ENCODE measurements at places on chromosomes 4 and X. TPM values are rescaled to one million over a fixed set of nuclear protein-coding genes. Genes with fewer than 3 reads are reported as not detected.

Gene ADH6
- total RNA-seq: not detected

Gene MAPK10
- total RNA-seq: 46.2 TPM

Gene FOXR2
- not detected for total RNA-seq

Gene STOX2
- total RNA-seq: 11.2 TPM

Gene VBP1
- 29.8 TPM for total RNA-seq

Gene SPIN4
- total RNA-seq: 3.0 TPM

GRCh38 chr4:154208424-154208823, 283.2 kb downstream of the DCHS2 start:
- no peak for DNase-seq

- no peak for DNase-seq
Measured at GRCh38 chr4:125392694-125393093, 77.9 kb downstream of the FAT4 start.

DNA sequence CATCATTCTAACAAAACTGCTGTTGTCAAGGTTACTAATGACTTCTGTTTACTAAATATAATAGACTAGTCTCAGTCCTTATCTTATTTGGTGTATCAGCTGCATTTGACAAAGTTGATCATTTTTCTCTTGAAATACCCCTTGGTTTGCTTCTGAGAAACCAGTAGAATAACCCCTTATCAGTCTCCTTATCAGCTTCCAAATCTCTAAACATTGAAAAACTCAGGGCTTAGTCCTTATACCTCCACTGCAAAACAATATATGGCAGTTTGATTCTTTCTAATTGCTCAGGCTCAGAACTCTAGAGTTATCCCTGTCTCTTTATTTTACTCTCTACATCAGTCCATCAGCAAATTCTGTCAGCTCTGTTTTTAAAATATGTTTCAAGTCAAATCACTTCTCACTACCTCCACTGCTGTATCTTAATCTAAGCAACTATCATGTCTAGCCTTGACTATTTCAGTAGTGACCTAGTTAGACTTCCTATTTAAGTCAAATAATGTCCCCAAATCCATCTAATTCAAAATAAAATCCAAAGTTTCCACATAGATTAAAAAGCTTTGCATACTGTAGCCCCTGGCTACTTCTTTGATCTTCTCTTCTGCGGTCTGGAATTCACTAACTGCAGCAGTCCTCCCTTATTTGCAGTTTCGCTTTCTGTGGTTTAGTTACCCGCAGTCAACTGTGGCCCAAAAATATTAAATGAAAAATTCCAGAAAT, 87.1 kb upstream of the NPNT start:
- no peak for DNase-seq

DNA sequence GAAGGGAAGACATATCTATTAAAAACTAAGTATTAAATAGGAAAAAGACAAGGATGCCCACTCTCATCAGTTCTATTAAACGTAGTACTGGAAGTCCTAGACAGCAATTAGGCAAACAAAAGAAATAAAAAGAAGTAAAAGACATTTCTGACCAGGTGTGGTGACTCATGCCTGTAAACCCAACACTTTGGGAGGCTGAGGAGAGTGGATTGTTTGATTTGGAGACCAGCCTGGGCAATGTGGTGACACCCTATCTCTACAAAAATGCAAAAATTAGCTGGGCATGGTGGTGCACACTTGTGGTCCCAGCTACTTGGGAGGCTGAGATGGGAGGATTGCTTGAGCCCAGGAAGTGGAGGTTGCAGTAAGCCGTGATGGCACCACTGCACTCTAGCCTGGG, 1071.8 kb downstream of the FAT4 start:
- no peak for DNase-seq

DNA sequence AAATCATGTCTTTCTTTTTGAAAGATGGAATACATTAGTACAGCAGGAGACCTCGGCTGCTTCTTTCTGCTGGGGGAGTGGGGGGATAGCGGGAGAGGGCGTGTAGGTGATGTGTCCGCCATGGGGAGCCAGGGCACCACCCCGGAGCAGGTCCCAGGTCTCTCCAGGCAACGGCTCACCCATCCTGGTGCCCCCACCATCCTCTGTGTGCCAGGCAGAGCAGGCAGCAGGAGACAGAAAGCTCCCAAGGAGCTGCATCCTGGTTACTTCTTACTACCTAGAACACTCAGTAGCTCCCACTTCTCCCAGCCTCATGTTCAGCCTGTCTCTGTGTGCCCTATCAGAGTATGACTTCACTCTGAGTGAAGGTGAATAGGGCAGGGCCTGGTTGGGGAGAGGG, 23.6 kb downstream of the TNIP2 start:
- no peak for DNase-seq

GRCh38 chr4:105215609-105216313, 69.1 kb downstream of the TET2 start:
- no peak for DNase-seq

GRCh38 chrX:20233336-20233735, 33.4 kb downstream of the RPS6KA3 start:
- no peak for DNase-seq

DNA sequence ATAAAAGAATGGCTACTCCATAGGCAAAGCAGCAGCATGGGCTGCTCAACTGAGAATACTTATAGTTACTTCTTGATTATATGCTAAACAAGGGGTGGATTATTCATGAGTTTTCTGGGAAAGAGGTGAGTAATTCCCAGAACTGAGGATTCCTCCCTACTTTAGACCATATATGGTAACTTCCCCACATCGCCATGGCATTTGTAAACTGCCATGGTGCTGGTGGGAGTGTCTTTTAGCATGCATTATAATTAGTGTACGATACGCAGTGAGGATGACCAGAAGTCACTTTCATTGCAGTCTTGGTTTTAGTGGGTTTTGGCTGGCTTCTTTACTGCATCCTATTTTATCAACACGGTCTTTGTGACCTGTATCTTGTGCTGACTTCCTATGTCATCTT, 141.5 kb downstream of the MAGEB17 start:
- no peak for DNase-seq

DNA sequence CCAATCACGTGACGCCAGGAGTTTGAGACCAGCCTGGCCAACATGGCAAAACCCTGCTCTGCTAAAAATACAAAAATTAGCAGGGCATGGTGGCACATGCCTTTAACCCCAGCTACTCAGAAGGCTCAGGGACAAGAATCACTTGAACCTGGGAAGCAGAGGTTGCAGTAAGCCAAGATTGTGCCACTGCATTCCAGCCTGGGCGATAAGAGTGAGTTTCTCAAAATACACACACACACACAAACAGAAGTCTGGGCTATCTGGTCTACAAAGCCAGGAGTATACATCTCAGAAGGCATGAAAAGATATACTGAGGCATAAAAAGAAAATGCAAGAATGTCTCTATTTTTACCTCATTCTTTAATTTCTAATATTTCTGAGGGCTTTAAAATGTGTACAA, 11.3 kb downstream of the YTHDC1 start:
- DNase-seq: no peak
